Hematopoietic multipotent progenitor cell (in vitro differentiated cells): ENCODE measurements at places on chromosomes 2 and 18.

DNA sequence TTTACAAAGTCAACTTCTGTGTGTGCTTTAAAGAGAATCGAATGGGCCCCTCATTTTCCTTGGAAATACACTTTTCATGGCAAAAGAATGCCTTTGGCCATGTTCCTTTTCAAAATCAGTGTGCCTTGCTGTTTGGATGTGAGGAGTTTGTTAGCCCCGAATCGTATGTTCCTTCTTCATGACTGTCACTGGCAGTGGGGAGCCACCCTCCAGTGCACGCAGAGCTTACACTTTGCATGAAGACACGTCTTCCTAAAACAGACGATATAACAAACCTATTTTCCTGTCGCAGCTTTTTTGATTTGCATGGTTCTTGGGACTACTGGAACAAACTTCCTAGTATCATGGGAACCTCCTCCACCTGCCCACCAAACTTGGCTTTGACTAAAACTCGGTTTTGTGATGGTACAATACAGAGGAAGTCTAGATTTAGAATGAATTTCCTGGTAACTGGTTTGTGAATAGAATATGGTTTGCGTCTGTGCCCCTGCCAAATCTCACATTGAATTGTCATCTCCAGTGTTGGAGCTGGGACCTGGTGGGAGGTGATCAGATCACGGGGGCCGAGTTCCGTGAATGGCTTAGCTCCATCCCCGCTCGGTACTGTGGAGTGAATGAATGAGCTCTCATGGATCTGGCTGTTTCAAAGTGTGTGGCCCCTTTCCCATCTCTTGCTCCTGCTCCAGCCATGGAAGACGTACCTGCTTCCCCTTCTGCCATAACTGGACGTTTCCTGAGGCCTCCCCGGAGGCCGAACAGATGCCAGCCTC, 194.9 kb downstream of the TWIST2 start:
- no peak for DNase-seq

GRCh38 chr2:36680012-36680411, 16.5 kb upstream of the VIT start:
- DNase-seq = peak; percentile 17

DNA sequence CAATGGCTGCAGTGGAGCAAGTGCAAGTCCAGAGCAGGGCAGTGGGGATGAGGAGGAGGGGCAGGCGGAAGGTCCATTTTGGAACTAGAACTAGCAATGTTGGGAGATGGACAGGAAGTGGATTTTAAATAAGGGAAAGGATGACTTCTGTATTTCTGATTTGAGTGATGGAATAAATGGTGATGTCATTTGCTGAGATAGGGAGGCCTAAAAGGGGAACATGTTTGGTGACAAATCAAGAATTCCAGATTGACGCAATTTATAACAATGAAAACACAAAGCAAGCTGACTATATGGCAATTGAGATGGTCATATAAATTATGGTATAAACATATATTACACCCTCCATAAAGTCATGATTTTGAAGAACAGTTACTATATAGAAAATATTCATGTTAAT, 209.3 kb downstream of the SS18 start:
- DNase-seq = no peak

GRCh38 chr2:143476336-143477087, 347.3 kb downstream of the ARHGAP15 start:
- DNase-seq = no peak

GRCh38 chr2:216495656-216496055, 3.0 kb upstream of the RPL37A start:
- DNase-seq = peak; percentile 29
